ENCODE measurements at places on chromosomes 16 and 17.

- no peak for DNase-seq
These were observed 7.0 kb downstream of the DOC2A start for GRCh38 chr16:30003670-30004423.

GRCh38 chr16:85537795-85538401 is 75.2 kb upstream of the GSE1 start:
- no peak for DNase-seq

- no peak for DNase-seq
These were observed 330.8 kb upstream of the WSB1 start for GRCh38 chr17:26963163-26963503.

DNA sequence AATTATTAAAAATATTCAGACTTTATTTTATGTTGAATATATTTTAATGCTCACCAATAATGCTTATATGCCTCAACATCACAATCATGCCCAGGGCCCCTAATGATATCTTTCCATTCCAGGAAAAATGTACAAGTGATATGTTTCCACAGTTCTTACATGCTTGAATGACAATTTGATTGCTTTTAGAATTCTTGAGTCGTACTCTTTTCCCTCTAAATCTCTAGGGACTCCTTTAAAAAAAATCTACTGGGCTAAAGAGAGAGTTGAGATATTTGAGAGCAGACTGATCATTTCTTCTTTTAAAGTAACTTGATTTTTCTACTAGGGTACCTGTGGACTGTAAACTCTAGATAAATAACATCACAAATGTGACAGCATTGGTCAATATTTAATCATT is 18.2 kb upstream of the HLF start:
- DNase-seq, result no peak

DNA sequence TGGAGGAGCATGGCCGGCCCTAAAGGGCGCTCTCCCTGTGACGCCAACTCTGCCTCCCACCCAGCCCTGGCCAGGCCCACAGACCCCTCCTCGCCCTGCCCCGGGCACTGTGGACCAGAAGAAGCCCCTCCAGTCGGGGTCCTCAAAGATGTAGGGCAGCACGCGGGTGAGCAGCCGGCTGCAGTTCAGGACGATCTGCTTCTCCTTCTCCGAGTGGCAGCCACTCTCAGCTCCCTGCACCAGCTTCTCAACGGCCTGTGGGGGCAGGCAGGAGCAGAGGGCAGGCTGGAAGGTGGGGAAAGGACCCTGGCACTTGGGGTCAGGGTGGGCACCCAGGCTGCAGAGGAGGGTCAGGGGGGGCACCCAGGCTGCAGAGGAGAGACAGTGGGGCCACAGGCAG is 8.9 kb downstream of the HID1 start:
- no peak for DNase-seq

DNA sequence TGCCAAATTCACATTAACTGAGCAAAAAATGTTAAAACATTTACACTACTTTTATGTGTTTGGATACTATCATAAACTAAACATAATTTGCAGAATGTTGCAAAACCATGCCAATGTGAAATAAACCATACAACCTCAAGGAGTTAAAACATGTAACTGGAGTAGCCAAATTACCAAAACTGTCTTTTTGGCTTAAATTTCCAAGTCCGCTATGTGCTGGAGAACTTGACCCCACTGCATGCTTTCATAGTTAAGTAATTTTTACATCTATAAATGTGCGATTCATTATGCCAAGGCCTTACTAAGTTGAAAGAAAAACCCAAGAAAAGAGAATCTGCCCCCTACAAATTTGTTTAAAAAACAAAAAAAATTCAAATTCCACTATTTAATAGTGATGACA is 28.2 kb downstream of the BRD7 start:
- DNase-seq, result no peak

DNA sequence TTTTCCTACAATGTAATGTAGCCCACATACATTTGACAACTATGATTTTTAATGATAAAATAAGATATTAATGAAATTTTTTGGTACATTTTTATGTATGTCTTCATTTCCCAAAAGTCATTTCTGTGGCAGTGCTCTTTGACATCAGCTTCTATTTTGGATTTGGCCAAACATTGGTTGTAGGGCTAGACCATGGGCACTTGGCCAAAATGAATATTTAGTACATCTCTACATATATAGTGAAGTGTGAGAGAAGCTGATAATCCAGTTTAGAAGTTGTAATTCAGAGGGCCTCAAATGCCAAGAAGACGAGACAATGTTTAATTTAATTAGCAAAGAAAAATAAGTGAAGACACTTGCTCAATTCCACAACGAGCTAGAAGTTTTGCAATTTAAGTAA is 724.9 kb upstream of the SOX9 start:
- no peak for DNase-seq

GRCh38 chr16:19132898-19133297 is 19.1 kb downstream of the ITPRIPL2 start:
- DNase-seq, result no peak

GRCh38 chr17:55442953-55443683 is 21.5 kb upstream of the MMD start:
- DNase-seq, result no peak

DNA sequence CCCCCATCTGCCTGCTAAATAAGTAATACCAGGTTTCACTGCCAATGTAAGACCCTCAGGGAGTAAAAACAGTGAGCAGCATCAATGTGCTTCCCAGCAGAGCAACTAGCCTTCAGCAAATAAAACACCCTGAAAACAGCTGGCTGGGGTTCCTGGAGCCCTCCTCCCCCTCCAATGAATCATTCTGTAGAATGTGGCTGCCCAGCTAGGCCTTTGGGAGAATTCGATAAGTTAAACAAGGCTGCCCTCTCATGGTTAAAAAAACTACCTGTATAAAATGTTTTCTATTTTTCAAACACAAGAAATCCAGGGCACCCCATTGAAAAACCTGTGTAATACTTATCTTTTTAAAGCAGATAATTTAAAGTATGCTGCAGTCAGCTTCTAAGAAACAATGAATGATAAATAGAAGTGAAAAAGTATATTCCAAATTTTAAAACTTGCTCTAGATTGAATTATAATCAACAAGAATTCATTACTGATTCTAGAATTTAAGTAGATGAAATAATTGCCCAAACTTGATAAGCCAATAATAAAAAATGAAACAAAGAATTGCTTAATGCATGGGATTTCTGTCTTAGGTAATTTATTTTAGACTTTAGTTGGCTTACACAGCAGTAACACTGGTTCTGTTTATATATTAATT is 9.4 kb upstream of the TOM1L1 start:
- DNase-seq, result peak; percentile 3

- DNase-seq, result no peak
These were observed 20.3 kb downstream of the RAB11FIP4 start for GRCh38 chr17:31411707-31412285.

GRCh38 chr17:39659279-39660010 is 5.7 kb upstream of the TCAP start:
- no peak for DNase-seq

DNA sequence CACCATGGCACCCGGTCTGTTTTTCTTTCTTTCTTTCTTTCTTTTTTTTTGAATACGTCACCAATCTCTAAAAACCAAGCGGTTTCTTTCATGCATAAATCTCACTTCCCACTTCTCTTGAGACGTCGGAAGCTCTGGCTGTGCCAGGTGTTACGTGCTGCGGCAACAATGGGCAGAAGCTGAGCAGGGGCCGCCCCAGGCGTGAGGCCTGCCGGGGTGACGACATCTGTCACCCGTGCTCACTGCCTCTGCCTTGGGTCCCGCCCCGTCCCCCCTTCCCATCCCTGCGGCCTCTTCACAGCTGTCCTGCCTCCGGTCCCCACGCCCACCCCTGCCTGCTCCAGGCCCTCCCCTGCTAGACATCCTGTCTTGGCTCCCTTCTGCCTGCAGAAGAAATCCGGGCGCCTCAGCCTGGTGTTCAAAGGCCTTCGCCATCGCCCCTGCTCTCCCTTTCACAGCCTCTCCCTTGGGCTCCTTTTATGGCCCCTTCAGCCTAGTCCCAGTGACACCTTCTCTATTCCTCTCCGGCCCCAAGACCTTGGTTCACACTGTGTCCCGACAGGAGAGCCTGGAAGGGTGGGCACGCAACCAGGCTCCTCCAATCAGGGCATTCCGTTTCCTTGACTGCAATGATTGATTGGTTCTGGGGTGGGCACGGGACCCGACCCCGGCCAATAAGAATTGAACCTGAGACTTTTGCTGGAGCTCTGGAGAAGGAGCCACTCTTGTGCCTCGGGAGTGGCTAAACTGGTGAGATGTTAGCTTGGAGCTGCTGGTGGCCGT is 4.8 kb downstream of the P2RX1 start:
- DNase-seq, result no peak

DNA sequence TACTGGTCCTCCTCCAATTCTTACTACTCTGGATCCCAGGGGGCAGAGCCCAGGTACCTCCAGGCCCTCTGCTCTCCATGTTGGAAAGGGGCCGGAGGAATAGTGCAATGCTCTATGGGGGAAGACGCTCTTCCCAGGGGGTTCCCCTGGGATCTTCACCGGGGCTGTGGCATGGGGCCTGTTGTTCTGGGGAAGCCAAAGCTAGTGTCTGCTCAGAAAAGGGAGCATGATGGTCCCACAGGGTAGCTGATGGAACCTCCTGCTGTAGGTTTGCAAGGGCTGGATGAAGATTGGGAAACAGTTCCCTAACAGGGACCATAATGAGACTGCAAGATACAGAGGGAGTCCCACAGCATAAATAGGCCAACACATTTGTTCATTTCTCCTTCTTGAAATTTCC is 114.7 kb downstream of the IRX5 start:
- no peak for DNase-seq

DNA sequence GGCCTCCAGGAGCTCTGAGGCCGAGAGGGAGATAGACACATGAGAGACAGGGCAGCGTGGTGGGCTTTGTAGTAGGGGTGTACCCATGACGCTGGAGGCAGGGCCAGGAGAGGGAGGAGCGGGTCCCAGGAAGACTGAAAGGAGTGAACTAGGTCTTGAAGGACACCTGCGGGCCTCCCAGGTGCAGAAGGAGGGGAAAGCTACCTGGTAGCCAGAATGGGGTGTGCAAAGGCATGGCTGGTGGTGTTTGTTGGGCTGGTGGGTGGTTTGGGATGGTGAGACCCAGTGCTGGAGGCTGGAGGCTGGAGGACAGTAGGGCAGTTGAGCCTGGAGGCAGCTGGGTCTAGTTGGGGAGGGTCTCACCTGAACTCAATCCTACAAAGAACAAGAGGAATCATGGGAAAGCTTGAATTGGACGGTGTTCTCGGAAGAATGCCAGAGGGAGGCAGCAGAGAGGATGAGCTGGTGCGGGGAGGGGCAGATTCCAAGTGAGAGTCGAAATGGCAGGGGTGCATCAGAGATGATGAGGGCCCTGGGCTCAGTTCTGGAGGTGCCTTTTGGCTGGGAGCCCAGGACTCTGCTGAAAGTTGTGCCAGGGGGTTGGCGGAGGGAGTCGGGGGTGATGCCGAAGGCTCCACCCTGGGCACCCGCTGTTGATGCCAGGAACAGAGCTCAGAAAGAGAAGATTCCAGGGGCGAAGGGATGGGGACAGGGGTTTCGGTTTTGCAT is 21.2 kb downstream of the C1QTNF1 start:
- DNase-seq, result no peak

- no peak for DNase-seq
These were observed 199.0 kb downstream of the ENGASE start for GRCh38 chr17:79273660-79274059.

DNA sequence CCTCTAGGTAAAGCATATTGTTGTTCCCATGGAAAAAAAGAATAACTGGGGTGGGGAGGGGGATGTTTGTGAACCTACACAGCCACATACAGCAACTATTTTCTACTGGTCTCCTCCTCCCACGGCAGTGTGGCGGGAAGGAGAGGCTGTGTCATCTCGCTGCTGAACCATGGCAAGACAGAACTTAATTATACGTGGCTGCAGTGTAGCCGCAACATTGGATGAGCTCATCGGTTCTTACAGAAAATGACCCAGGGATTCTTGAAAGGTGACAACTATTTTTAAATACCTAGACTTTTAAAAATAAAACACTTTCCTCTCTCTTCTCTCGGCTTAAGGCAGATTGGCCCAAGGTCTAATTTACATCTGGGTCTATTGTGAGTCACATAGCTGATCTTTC is 19.8 kb upstream of the TEKT3 start:
- no peak for DNase-seq

- DNase-seq, result no peak
These were observed 1.2 kb downstream of the ARHGAP17 start for GRCh38 chr16:25013751-25014499.

DNA sequence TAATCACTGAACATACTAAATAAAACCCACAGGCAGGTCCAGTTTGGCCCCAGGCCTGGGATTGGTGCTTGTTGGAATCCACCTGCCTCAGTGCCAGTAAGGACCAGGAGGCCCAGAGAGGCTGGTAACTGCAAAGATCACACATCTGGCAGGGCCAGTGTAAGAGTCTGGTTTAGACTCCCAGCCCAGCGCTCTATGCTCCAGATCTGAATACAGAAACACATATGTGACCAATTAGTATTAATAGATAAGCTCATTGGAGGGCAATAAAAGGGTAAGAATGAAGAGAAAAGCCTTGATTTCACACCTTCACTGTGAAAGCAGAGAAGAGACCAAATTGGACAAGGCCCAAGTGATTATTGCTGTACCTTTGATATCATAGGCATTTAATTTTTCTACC is 13.6 kb upstream of the CCDC182 start:
- no peak for DNase-seq

DNA sequence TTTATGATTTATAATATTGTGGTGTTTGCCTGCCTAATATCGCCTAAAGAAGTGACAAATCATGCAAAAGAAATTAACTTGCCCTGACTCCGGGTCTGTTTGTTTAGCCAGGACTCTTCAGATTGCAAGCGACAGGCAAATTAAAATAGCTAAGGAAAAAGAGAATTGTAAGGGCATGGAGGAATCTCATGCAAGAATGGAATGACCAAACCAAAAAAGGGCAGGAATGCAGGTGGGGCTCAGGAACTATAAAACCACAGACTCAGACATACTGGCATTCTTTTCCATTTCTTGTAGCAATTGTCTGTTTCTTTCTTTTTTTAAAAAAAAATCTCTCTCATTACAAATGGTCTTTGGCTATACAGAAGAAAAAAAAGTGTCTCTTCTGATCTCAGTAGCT is 188.1 kb upstream of the XYLT1 start:
- DNase-seq, result no peak

GRCh38 chr16:56352351-56353053 is 72.8 kb downstream of the AMFR start:
- no peak for DNase-seq

GRCh38 chr17:5893741-5894140 is 176.4 kb upstream of the WSCD1 start:
- DNase-seq, result no peak

DNA sequence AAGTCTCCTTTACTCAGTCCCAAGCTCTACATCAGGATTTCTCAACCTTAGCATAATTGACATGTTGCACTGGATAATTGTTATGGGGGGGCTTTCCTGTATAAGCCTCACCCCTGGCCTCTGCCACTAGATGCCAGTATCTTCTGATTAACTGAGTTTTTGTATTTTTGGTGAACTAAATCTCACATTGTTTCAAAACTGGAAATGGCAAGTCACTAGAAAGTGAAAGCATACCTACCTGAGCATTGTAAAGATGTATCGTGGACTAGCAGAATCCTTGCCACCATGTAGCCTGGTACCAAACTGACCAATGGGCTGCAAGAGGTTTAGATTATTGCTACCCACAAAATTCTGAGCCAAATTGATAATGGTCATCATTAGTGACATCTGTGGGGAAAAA is 15.0 kb downstream of the TOP2A start:
- DNase-seq, result no peak
